ENCODE measurements at places on chromosomes 12 and 14. TPM values are rescaled to one million over a fixed set of nuclear protein-coding genes. Genes with fewer than 3 reads are reported as not detected.
A peak's percentile ranks its signal among the peaks of the same experiment; 100 is the strongest.

DNA sequence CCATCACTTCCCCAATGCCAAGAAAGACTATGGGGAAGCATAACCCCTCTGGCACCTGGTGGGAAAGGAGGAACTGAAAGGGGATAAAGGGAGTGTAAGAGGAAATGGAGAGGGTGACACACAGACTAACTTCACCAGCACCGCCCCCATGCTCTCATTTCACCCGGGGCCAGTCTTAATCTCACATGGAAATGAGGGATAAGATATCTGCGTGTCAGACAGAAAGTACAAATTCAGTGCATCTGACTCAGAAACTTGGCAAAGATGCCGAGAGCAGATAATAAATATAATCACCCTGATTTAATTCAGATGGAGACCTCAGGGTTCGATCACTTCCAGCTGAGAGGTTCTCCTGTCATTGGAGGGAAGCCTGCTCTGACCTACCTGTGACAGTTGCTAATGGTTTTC is 191.6 kb downstream of the DUSP6 start:
- no peak for DNase-seq

Gene KRT8
- total RNA-seq: 1,655 TPM

GRCh38 chr12:6626654-6627283 is 9.0 kb downstream of the LPAR5 start:
- no peak for DNase-seq

DNA sequence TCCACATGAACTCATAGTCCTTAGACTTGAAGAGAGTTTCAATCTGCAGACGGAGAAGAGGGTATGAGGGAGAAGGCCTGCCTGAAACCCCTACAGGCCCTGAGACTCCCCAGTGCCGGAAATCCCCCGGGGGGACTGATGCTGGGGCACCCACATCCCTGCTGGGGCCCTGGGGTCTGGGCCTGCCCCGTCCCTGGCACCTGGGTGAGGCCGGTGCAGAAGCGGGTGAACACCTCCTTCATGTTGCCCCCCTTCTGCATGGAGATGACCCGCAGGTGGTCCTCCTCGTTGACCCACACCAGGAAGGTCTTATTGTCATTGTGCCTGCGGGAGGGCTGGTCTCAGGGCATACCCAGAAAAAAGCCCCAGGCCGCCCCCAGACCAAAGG is 2.4 kb downstream of the CKB start:
- DNase-seq: no peak

Gene RIMBP2
- total RNA-seq: not detected

DNA sequence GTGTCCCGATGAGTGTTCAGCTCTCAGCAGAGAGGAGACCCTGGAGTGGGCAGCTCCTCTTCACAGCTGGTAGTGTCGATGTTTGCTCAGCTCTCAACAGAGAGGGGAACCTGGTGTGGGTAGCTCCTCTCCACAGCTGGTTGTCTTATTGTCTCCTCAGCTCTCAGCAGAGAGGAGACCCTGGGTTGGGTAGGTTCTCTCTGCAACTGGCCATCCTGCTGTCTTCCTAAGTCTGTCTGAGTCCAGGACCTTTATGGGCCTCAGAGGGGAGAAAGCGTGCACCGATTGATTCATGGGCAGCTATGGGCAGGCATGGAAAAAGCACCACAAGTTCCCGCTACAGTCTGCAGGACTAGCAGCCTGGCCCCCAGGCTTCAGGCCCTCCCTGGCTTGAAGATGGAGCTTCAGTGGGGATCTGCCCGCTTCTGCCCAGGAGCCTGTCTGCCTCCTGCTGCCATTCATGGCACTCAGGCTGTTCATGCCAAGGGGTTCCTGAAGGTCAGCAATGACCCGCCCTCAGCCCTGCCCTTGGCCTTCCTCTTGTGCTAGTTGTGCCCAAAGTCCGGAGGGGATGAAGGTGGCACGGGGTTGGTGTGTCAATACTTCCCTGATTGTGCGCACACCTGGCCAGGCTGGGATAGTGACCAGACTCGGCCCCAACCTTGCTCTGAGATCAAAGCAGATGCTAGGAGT is 224.2 kb downstream of the KCNC2 start:
- no peak for DNase-seq

Gene LMNTD1
- not detected for total RNA-seq

GRCh38 chr12:83136411-83136810 is 449.7 kb downstream of the TMTC2 start:
- DNase-seq: no peak

GRCh38 chr12:27627123-27627852 is 69.0 kb upstream of the REP15 start:
- DNase-seq: no peak

GRCh38 chr12:25121916-25122315 is 73.0 kb downstream of the DNAI7 start:
- DNase-seq: no peak

DNA sequence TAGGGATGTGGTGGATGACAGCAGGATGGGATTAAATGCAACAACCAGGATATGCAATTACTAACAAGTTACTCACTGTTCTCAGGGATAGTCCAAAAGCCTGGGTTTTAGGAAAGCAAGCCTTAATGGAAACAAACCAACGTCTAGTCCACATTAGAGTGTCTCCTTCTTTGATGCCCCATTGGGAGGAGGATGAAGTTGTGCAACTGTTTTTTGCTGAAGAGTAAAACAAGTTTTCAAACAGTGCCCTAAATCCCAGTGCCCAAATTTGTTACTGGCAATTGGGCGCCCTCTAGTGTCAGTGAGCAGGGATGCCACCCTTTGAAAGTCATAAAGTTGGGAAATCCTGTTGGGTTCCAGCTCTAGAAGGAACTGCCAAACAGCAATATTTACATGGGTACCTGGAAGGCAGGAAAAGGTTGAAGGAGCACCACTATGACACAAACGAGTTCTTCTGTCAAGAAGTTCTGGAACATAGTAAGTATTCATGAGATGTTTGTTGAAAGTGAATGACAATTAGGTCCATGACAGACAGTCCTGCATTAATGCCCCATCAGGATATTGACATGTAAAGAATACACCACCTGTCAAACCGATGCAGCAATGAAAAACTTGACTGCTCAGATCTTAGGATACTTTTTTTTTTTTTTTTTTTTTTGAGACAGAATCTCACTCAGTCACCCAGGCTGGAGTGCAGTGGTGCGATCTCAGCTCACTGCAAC is 11.1 kb upstream of the DPF3 start:
- DNase-seq: peak; percentile 44

DNA sequence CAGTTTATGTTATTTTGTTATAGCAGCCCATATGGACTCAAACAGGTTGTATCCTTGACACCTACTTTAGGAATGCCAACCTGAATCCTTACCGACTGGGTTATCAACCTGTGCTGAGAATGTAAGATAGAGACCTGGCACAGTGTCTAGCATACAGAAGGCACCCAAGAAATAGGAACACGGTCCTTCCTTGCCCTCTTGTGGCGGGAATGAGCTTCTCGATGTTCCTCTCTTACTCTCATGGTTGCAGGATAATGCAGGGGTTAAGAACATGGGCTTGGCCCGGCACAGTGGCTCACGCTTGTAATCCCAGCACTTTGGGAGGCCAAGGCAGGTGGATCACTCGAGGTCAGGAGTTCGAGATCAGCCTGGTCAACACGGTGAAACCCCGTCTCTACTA is 6.5 kb downstream of the C12orf43 start:
- DNase-seq: peak; percentile 54

DNA sequence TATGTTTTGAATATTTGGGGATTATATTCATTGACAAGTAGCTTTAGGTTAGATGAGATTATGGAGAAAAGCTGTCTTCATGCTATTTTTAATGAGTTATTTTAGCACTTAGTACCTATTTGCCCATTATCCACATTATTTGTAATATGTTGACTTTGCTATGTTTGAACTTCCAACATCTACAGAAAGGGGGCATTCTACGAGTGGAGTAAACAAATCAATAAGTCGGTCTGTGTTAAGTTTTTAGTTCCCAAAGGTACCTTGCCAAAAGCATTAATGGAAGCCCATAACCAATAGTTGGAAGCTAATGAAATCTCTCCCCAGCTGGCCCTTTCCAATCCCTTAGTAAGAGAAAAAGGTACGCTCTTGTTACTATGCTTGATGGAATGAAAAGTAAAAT is 250.0 kb upstream of the E2F7 start:
- DNase-seq: peak; percentile 3

DNA sequence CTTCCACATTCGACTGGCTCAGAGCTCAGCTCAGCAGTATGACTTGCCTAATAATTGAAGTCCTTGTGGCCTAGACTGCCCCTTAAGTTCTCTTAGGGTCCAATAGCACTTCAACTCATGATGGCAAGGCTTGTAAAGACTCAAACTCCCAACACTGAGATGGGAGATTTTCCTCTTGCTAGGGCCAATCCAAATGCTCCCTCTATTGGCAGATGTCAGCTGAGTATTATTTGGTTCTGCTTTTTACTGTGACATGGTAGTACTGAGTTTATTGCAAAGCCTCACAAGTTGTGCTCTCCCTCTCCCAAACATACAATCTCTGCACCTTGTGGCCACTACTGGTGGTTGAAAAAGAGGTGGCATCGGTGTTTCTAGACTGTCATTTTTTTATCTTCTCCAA is 164.2 kb downstream of the ALG10 start:
- DNase-seq: no peak

DNA sequence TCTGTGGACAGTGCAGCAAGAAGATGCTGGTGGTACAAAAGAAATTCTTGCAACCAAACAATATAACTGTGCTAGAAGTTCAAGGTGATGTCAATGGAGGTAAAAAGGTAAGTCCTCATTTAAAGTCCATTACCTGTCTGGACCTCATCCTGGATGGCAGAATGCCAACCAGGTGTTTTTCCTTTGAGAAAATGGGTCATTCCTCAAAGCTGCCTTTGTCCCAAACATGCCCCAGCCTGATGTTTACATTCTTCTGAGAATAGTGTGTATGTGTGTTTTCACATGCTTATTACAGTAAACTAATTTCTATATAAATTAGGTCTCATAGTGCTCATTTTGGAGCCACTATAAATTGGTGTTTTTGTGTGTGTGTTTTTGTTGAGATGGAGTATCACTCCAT is 24.9 kb downstream of the ACTR6 start:
- no peak for DNase-seq

DNA sequence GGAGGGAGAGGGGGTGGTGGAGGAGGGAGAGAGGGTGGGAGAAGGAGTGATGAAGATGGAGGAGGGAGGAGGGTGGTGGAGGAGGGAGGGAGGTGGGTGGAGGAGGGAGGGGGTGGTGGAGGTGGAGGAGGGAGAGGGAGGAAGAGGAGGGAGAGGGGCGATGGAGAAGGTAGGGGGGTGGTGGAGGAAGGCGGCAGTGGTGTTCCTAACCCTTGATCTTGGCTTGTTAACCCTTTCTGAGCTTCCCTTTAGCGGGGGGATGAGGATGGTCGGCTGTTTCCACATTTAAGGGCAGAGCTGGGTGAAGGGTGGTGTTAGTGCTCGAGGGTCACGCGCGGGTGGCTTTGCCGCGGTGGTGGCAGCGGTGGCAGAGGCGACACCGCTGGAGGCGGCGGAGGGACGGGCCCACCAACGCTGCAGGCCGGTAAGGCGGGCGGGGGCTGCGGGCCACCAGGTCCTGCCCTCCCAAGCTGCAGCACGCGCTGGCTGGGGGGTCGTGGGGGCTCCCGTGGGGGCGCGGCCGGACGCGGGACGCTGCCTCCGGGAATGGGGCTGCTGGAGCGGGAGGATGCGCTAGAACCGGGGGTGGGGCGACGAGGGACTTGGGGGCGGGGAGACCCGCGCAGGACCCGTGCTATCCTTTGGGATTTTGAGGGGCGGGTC is 156.3 kb downstream of the PTPN11 start:
- DNase-seq: no peak

GRCh38 chr12:15702276-15702675 is 86.9 kb downstream of the EPS8 start:
- no peak for DNase-seq

- no peak for DNase-seq
Observed at GRCh38 chr14:96964726-96965415, 167.7 kb downstream of the VRK1 start.

- no peak for DNase-seq
Observed at GRCh38 chr12:27422697-27423096, 23.8 kb upstream of the SMCO2 start.

- DNase-seq: no peak
Observed at GRCh38 chr12:78396538-78396937, 468.0 kb upstream of the SYT1 start.

Gene PTGR2
- total RNA-seq: 22.1 TPM

Gene ANO4
- total RNA-seq: 1.7 TPM

Gene SLC10A1
- not detected for total RNA-seq

DNA sequence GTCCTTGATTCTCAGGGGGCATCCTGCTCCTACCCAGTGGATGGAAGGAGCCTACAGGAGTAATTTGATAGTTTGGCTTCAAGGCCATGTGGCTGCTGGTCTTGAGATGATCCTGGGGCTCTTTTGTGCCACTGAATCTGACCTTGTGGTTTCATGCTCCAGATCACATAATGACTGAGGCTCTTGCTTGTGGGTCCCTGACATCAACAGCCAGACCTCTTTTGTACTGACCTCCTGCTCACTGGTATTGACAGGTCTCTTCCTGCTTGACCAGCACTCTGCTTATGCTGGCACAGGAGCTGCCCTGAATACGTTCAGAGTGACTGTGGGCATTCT is 23.2 kb upstream of the JPH4 start:
- no peak for DNase-seq

- no peak for DNase-seq
Observed at GRCh38 chr14:22008766-22009165, 335.1 kb upstream of the OR4E1 start.

DNA sequence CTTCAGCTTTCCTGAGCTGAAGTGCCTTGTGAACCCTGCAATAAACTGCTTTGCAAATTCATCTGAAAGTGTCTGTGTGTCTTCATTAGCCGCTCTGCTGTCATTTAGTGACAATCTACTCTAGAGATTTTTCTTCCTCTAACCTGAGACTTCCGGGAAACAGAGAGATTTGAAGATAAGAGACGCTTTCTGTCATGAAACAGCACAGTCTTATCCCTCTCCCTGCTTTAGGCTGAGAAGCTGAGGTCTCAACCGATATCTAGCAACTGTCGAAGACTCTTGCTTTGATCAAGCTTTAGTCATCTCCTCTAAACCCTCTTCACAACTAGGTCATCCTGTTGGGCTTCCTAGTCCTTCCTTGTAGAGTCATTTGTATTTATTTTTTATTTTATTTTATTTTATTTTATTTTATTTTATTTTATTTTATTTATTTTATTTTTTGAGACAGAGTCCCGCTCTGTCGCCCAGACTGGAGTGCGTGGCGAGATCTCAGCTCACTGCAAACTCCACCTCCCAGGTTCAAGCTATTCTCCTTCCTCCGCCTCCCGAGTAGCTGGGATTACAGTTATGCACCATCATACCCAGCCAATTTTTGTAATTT is 1.2 kb downstream of the RNASE2 start:
- no peak for DNase-seq

DNA sequence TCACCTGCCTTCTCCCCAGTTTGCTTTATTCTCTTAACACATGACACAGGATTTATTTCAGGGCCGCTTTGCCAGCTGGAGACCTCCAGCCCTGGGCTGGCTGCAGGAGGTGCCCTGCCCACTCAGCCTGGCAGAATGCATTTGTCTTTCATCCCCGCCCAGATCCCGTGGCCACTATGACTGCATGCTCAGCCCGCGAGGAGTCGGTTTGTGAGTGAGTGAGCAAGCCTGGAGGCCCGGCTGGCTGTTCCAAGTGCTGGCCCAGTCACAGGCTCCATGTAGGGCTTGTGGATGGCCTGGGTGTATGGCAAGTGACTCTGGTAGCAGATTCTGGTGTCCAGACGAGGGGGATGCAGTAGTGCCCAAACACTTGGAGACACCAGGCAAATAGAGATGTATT is 2.1 kb downstream of the TDP1 start:
- DNase-seq: no peak
